ENCODE measurements at places on chromosomes 12 and 14. TPM values are rescaled to one million over a fixed set of nuclear protein-coding genes. Genes with fewer than 3 reads are reported as not detected.

The TAS2R14 gene
- polyA plus RNA-seq = 0.73 TPM

- DNase-seq = no peak
Observed at GRCh38 chr14:33471776-33472175, 479.1 kb downstream of the EGLN3 start.

- no peak for DNase-seq
Observed at GRCh38 chr12:53170876-53171724, 9.4 kb upstream of the ZNF740 start.

DNA sequence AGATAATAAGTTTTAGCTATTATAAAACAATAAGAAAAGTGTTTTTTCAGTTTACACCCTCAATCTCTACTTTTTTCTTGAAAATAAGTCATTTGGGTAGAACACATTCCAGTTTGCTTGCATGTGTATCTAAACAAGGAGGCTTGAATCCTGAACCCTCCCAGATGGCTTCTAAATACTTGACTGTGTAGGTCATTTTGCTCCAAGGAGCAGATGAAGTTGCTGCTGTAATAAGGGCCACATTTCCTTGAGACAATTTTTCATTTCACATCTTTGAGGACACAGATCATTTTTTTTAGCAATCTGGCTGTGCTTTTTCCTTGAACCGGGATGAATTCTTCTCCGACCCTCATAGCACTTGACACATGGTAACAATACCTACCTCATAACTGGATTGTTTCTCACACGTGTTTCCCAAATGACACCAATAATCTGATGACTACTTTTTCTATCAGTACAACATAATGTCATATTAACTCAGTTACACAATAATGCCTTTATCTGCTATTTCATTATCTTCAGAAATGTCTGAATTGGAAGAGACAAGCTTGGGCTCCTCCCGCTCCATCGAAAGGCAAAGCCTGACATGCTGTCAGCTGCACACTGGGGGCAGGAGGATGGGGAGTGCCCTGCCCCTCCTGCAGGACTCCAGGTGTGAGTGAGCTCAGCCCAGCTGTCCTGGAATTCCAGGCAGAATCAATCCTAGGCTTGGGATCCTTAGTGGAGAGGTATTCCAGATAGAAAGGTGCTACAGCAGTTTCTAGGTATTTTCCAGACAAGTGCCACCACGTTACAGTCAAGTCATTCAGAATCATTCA is 30.9 kb downstream of the GPHB5 start:
- no peak for DNase-seq

The WNT5B gene
- polyA plus RNA-seq = 4.1 TPM

- no peak for DNase-seq
Observed at GRCh38 chr14:52061390-52061789, 7.5 kb downstream of the NID2 start.

GRCh38 chr12:105347499-105347898 is 17.0 kb downstream of the C12orf75 start:
- DNase-seq = no peak

GRCh38 chr12:52601671-52602070 is 408 bp upstream of the KRT72 start:
- no peak for DNase-seq

The KRT79 gene
- not detected for polyA plus RNA-seq

- DNase-seq = no peak
Observed at GRCh38 chr14:66163023-66163422, 323.1 kb upstream of the CCDC196 start.

The CNPY2 gene
- 121 TPM for polyA plus RNA-seq

Data from brain (organoid and tissue), 16 donors.